ENCODE measurements at places on chromosomes 7 and 10. TPM values are rescaled to one million over a fixed set of nuclear protein-coding genes. Genes with fewer than 3 reads are reported as not detected.

Gene GBX1
- not detected for total RNA-seq

Gene PTPN20
- total RNA-seq = 0.09 TPM

Gene GALNT17
- total RNA-seq = not detected

Gene SPRN
- total RNA-seq = 0.63 TPM

Gene XRCC2
- total RNA-seq = 0.26 TPM

Gene RTKN2
- 0.47 TPM for total RNA-seq

Gene PRSS37
- not detected for total RNA-seq

Gene CCL24
- total RNA-seq = not detected

Gene FZD1
- total RNA-seq = 22.9 TPM

Gene GOLGA7B
- total RNA-seq = not detected

Gene PRKRIP1
- 14.5 TPM for total RNA-seq

Gene ANLN
- 10.9 TPM for total RNA-seq

Gene PAPOLB
- under 0.01 TPM for total RNA-seq

Gene NUB1
- total RNA-seq = 49.4 TPM

Gene CXCL12
- total RNA-seq = 54.7 TPM

Gene SPDYE6
- total RNA-seq = not detected

Gene CACNB2
- total RNA-seq = 1.2 TPM

Gene STEAP4
- total RNA-seq = under 0.01 TPM

Gene C7orf57
- total RNA-seq = not detected

Gene FAM13C
- total RNA-seq = 5.7 TPM

Gene PRF1
- total RNA-seq = not detected

Gene CPVL
- 0.16 TPM for total RNA-seq

Gene SLC4A2
- 64.0 TPM for total RNA-seq

Gene SLC26A5
- total RNA-seq = not detected

Gene SLC39A12
- total RNA-seq = not detected

Gene CNTNAP2
- not detected for total RNA-seq

Gene TMEM176B
- not detected for total RNA-seq

Gene ICA1
- 0.09 TPM for total RNA-seq

Gene GIMAP5
- not detected for total RNA-seq

Gene MRLN
- total RNA-seq = not detected

Gene FAM131B
- total RNA-seq = 8.2 TPM

Gene OR2A12
- total RNA-seq = not detected

Gene CLRN3
- not detected for total RNA-seq

Gene TMEM273
- not detected for total RNA-seq

Gene OIT3
- total RNA-seq = 0.32 TPM

Gene PRLHR
- not detected for total RNA-seq

Gene SYT15B
- total RNA-seq = not detected

All from bronchial smooth muscle cell (primary cell).